NCI-H1092 (cell line): ENCODE measurements at places on chromosomes 11 and 22.
A peak's percentile ranks its signal among the peaks of the same experiment; 100 is the strongest.

GRCh38 chr11:65448418-65449105 lies 26.0 kb downstream of the NEAT1 start:
- no peak for DNase-seq

GRCh38 chr22:34855471-34855870 lies 210.5 kb upstream of the ISX start:
- no peak for DNase-seq

- no peak for DNase-seq
Observed at GRCh38 chr11:119895981-119896380, 167.0 kb upstream of the NECTIN1 start.

GRCh38 chr11:6664551-6664950 lies 8.9 kb upstream of the DCHS1 start:
- DNase-seq = no peak

DNA sequence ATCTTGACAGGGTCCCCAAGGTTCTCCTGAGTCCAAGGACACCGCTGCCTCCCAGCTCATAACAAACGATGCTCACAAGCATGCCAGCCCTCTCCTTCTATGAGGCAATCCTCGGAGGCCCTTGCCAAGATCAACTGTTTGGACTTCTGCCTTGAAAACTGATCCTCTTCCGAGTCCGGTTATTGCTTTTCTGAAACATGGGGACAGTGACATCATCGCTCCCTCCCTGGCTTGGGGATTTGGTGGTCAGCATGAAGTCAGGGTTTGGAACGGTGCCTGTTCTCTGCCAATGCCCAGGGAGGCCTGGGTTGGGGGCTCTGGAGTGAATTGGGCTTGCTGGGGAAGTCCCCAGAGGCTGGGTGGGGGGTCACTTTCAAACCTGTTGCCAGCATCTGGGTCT lies 149.3 kb downstream of the FBXO7 start:
- no peak for DNase-seq

DNA sequence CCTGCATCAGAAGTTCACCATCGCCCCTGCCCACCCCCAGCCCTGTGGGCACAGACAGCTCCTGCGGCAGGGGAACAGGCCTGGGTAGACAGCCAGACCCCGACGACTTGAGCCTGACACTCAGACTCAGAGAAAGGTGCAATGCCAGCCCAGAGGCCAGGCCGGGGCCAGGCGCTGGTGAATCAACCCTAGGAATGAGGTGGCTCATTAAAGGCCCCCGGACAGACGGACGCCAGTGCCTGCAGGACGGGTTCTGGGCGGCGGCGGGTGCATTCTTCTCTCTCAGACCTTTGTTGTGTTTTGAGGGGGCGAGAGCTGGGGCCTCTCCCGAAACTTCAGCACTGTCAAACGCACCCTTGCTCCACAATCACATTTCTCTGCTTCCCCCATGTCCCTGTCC lies 5.6 kb downstream of the OVOL1 start:
- no peak for DNase-seq

GRCh38 chr11:77617892-77618291 lies 19.7 kb downstream of the CLNS1A start:
- DNase-seq = no peak

GRCh38 chr22:30694171-30694639 lies 469 bp upstream of the OSBP2 start:
- peak; percentile 62 for DNase-seq

GRCh38 chr11:125123947-125124617 lies 12.7 kb upstream of the TMEM218 start:
- peak; percentile 5 for DNase-seq
